ENCODE measurements at places on chromosomes 6 and 20.

DNA sequence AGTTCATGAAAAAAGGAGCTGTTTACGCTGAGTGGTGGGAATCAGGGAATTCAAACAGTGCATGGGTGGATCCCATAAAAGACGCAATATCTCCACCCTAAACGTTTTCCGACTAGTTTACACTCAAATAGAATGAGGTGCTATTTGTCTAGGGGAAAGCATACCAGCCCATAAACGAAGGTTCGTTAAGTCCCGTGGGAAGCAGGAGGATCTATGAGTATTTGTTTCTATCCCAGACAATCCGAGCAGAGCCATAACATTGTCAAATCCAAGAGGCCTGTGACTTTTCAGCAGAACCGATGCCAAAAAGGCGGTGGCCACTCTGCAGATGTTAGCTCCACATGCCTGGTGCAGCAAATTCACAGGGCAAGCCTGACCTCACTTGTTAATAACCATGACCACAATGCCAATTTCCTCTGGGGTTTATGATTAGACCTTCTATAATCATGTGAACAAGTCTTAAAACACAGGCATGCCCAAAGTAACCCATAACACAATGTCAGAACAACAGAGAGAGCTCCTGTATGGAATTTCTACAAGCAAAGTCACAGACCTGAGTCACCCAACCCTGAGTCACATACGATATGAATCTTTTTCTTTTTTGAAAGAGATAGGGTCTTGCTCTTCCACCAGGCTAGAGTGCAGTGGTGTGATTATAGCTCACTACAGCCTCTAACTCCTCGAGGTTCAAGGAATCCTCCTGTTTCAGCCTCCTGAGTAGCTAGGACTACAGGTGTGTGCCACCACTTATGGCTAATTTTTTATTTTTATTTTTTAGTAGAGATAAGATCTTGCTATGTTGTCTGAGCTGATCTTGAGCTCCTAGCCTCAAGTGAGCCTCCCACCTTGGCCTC lies 123.3 kb downstream of the KIF13A start:
- DNase-seq = no peak

DNA sequence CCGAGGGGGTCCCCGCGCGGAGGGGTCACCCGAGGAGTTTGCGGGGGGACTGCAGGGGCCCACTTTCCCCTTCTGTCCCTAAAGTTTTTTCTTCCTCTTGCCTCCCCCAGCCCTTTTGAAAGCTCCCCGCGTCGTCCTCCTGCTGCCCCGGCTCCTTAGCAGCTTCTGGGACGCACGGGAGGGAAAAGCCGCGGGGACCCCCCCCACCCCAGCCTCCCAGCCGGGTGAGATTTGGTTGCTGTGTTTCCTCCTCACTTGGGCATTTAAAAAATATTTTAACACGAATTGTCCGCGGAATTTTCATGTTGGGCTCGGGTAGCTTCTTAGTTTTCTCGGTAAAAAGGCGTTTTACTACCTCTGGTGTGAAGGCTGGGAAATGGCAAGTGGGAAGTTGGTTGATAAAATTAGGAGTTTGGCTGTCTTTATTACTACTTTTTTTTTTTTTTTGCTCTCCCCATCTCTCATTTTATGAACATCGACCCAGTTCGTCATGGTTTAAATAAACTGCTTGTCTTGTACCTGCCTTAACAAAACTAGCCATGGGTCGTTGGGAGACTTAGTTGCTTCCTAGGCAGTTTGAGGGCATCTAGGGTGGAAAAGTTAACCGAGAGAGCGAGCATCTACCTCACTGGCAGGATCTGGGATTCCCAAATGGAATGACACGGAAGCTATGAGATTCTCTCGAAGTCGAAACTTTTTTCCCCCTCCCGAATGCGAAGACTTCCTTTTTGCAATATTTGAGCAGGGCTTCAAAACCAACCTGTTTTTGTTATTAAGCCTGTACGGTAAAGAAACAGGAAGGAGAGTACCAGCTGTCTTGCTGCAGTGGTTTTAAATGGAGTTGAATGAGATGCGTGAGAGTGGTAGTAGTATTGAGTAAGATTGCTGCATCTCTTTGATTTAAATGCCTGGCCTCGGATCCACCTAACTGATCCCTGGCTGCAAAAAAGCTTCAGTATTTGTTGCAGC lies 868 bp downstream of the NCOA3 start:
- DNase-seq = peak; percentile 19

DNA sequence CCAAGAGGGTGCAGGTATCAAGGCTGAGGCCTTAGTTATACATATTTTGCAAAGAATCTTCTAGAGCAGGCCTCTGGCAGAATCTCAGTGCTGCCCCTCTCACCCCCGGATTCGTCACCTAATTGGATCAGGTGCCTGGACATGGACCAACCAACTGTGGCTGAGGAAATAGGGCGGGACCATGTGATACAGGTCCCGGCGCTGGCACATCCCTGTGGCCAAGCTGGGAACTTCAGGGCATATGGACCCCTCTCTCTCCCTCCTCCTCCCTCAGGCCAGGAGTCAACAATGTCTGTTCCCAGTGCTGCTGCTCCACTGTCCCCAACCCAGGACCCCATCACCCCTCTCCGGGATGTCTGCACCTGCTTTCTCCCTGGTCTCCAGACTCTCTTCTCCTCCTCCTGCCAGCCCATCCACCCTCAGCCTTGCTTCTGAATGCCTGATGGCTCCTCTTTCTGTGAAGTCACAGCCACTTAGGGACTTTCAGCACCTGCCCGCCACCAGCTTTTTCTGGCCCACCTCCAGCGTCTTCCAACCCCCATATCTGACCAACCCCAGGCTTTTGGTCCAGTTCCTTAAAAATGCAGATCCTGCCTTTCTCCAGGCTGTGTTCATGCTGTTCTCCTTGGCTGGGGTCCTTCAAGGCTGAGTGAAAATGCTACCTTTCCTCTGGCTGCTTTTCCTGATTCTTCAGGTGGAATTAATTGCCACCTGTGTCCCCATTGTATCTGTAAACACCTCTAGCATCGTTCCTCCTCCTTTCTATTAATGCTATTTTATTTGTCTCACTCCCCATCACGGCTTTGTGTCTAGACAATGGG lies 19.0 kb upstream of the MLN start:
- DNase-seq = no peak

DNA sequence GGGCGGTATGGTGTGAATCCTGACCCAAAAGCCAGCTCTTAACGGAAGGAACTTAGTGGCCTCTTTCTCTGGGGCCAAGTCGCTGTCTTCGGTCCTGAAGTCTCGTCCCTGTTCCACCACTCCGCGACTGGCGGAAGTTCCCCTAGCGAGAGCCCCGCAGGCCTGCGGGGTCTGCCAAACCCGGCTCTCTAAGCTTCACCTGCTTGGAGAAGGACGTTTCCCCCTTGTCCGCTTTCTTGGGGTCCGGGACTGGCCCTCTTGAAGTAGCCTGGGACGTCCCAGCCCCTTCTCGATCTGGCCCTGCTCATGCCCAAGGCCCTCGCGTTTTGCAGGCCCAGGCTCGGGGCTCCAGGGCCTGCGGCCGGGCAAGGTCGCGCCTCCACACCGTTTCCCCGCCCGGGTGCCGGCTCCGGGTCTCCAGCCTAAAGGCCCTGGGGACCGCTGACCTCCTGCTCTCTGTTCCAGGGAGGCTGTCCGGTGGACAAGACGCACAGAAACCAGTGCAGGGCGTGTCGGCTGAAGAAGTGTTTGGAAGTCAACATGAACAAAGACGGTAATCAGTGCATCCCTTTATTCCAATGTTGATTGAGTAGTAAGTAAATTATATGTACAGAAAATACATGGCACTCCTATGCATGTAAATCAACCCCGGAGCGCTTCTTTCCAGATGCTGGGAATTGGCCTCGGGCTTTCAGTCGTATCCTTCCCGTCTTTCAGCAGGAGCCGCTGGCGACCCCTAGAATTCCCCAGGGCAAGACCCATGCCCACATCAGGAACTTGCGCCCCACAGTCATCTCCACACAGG lies 8.8 kb downstream of the NR2E1 start:
- DNase-seq = no peak

DNA sequence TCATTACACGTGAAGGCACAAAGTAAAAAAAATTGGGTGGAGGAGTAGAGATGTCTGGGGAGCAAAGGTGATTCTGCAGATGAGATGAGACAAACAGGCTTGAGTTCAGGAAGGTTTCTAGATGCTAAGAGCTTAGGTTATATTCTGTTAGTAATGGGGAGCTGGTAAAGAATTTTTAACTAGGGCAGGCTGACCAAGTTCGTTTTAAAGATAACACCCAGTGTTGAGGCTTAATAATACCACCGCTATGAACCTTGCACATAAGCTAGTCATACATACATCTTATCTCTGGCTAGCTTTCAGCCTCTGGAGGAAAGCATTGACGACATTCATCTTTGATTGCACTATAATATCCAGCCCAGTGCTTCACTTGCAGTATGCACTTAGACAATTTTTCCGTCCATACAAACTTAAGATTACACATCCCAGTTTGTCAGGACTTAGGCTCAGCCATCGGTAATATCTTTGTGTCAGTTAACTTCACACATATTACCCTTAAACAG lies 12.1 kb downstream of the NHSL1 start:
- no peak for DNase-seq

DNA sequence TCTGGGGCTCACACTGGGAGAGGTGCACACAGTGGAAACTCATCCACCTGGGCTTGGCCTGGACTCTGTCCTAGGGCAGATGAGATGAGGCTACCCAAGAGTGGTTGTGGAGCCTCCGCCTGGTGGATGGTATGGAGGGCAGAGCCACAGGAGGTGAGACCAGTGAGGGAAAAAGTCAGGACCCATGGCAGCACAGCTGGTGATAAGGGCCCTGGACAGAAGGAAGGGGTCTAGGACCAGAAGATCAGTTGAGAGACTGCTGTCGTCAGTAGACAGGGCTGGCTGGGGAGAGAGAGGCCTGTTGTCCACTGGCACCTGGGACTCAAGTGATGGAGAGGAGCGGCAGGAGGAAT lies 29.8 kb downstream of the PLCG1 start:
- DNase-seq = no peak

- no peak for DNase-seq
These were observed 588 bp upstream of the ACSS2 start for GRCh38 chr20:34875642-34876405.

GRCh38 chr6:139627091-139627490 lies 252.6 kb upstream of the CITED2 start:
- DNase-seq = no peak

DNA sequence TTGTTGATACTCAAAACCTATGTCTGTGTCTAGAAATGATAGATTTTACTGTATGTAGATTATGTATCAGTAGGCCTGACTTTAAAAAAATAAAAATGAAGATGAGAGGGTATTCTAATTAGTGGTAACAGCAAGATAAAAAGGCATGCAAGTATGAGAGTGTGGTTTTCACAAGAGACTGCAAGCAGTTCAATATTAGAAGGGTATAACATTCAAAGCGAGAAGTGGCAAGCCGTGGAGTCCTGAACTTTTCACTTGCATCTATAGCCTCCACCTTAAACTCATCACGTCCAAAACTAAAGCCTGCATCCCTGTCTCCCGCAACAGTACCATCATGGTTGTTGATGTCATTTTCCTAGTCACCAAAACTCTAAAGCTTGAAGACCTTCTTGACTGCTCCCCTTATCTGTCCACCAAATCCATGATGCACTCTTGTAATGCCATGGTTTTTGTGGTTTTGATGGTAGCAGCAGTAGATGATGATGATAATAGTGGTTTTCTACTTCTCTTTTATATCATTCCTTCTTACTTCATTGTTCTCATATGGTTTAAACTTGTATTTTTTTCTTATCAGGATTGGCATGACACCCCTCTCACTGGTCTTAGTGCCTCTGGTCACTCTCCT lies 9.2 kb upstream of the CGA start:
- no peak for DNase-seq

DNA sequence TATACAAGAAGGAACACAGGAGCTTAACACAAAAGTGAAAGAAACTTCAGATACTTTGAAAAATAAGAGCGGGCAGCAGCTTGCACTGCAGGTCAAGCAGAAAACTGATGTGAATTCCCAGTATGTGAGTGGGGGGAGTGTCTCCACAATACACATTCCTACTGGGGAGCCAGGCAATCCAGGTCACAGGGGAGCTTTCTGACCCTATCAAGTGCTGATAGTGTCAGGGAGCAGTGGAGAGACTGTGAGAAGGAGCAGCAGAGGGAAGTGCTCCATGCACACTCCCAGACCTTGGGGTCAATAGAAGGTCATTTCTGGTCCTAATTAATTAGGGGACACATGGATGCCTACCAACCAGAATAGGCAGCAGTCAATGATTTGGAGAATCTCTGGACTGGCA lies 59.4 kb downstream of the PDSS2 start:
- no peak for DNase-seq

DNA sequence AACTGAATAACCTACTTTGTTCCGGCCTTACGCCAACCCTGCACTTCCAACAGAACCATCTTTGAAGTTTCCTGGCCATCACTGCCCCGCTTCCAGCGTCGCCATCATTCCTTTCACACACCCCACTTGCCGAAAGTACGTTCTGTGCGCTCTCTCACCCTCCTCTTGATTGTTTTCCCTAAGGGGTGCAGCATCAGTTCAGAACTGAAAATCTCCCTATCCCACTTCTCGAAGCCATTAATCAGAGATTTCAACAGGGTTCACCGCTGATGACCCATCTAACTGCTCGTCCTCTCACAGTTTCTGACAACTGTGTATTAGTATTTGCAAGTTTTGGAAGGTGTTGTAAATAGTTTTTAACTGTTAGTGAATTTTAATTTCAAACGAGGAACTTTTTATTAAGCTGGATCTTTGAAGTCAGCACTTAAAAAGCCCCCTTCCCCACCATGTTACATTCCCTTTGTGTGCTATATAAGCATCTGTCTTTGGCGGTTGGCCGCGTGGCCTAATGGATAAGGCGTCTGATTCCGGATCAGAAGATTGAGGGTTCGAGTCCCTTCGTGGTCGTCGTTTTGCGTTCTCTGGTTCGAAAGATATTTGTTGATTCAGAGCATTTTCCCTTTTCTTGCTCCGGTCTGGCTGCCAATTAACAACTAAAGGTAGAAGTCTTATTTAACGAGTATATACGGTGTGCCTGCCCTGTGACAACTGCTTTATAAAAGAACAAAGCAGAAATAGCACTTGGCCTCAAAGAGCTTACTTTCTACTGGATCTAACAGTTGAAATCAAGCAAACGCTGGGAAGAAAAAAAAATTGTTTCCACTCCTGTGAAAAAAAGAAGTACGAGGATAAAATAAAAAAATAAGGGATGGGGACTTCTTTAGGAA lies 42.6 kb downstream of the TRIM27 start:
- peak; percentile 69 for DNase-seq

DNA sequence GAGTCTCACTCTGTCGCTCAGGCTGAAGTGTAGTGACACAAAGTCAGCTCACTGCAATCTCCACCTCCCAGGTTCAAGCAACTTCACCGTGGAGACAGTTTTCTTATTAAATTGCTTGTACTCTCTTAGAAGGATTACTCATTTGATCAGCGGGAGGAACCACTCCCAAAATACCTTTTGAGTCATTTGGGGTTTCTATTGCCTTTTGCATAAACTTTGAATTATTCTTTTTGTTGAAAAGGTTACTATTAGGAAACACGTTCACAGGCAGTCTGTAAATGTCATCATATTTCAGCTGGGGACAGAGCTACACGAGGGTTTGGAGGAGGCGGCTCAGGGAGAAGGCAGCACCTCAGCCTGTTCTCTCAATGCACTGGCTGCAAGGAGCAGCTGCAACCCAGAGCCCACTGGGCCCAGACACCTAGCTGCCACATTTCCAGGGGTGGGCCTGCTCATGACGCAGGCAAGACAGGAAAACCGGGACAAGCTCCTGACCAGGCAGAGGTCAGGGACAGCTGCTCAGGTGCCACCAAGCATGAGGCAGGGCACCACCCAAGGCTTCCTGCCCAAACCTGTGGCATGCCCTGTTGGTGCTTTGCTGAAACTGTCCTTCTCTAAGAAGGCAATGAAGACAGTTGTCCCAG lies 205.9 kb downstream of the BMP7 start:
- no peak for DNase-seq

Data from stimulated activated CD4-positive, alpha-beta T cell treated with anti-CD3 and anti-CD28 coated beads, Interleukin-1b, Interleukin-23, amount 100 ng/mL, for 48 hours (primary cell).